Fibroblast of skin of right quadriceps (primary cell): ENCODE measurements at places on chromosomes 7 and 10.

- no peak for DNase-seq
These were observed 25.0 kb downstream of the LRRN3 start for GRCh38 chr7:111115966-111116365.

DNA sequence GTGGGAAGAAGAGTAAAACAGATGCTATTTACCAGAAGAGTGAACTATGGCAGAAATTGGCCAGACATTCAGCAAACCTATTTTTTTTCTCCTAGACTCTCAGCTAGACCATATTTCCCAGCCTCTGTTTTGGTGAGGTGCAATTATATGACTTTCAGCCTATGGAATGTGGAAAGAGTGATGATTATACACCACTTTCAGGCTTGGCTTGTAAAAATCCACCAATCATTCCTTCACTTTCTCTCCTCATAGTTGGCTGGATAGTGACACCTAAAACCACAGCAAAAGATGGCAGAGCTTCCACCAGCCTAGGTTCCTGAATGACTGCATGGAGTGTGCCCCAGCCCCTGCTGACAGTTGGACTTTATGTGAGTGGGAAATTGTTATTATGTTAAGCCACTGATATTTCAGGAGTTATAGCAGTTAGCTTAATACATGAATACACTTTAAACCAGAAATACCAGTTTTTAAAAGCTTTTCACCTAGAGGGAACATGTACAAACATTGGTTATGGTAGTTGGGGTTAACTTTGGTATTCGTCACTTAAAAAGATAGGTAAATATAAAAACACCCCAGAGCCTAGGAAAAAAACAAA, 19.1 kb upstream of the TNKS2 start:
- DNase-seq: peak; percentile 33

DNA sequence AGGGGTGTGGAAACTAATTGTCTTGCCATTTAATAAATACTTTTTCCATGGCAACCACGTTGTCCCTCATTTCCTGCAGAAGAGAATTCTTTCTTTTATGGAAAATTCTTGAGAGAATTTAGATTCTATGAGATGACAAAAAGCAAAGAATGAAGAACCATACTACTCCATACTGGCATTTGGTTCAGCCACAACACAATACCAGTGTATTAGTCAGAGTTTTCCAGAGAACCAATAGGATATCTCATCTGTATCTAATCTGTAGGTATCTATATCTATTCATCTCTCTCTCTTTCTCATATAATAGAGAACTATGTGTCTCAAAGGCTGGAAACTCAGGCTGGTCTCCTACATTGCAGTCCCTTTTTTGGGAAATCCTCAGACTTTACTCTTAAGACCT, 44.6 kb upstream of the NAMPT start:
- peak; percentile 38 for DNase-seq

- peak; percentile 7 for DNase-seq
These were observed 2.7 kb upstream of the CHUK start for GRCh38 chr10:100232101-100232500.

DNA sequence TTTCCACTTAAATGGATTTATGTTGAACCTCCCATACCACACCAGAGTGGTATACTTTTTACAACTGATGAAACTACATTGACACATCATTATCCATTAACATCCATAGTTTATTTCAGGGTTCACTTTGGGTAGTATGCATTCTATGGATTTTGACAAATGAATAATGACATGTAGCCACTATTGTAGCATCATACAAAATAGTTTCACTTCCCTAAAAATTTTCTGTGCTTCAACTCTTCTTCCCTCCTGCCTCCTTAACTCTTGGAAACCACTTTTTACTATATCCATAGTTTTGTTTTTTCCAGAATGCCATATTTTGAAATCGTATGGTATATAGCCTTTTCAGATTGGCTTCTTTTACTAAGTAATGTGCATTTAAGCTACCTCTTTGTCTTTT, 199.5 kb upstream of the TMEM196 start:
- DNase-seq: no peak

- DNase-seq: no peak
These were observed 90.1 kb upstream of the ARMC3 start for GRCh38 chr10:22837771-22838170.

DNA sequence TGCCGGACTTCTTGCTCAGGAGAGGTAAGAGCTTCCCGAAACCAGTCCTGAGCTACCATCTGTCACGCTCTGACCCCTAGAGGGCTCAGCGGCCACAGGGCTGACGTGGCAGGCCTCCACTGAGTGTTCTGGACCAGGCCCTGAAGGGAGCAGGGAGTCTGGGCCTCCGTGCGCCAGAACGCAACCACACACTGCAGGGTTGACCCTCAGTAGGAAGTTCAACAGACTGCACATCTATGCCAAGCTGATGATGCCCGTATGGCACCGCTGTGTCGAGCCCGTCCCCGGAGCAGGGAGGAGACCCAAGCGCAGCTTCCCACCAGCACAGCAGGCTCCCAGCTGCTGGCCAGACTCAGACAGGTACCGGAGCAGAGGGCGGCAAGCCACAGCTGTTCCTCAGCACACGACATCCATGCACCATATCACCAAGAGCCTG, 39.2 kb downstream of the CAMK2B start:
- no peak for DNase-seq

DNA sequence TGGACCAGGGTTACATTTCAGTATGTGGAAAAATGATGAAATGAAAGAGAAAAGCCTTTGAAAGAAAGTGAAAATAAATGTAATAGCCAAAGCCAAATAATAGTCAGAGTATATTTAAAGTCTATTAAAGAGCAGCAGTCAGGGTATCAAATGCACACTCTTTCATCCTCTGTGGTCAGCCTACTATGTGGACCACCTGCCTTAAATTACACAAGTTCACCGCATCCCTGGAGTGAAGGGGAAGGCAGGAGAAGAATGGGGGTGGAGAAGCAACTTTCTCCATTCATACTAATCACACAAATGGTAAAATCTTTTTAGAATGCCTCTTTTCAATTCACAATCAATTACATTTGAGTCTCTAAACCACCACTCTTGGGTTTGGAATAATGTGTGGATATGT, 16.0 kb downstream of the TWIST1 start:
- DNase-seq: peak; percentile 76

GRCh38 chr10:34766811-34767494, 48.1 kb downstream of the PARD3 start:
- DNase-seq: no peak

DNA sequence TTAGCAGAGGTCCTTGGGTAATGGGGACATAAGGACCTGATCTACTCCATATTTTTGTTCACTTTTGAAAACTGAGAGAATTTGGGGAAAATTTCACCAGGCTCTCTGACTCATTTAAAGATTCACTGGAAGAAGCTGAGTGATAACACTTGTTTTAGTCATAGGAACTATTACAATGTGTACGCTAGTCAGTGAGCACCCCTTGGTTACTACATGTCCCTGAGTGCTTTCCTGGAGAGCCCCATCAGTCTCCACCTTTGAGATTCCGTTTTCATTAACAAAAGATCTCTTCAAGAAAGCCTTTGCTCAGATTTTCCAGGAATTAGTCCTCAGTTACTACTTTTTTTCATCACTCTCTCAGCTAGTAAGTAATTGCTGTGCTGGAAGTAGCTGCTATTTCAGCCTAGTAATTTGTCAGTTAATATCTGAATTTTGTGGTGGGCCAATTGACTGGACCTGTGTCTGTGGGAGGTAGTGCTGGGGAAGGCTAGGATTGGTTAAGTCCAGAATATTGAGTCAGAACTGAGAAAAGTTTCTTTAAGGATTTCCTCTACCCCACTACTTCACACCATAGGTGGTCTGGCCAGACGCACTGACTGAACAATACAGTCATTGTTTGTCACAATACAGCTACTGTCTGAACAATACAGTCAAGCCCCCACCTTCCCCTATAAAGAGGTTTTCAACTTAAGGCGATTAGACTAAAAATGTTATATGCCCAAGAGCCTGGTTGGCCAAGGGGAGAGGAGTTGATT, 235.0 kb downstream of the CCDC7 start:
- DNase-seq: no peak

- DNase-seq: no peak
These were observed 171.7 kb downstream of the DNAJB6 start for GRCh38 chr7:157508477-157508881.

- DNase-seq: no peak
These were observed 45.8 kb upstream of the DNAH11 start for GRCh38 chr7:21497072-21497471.

DNA sequence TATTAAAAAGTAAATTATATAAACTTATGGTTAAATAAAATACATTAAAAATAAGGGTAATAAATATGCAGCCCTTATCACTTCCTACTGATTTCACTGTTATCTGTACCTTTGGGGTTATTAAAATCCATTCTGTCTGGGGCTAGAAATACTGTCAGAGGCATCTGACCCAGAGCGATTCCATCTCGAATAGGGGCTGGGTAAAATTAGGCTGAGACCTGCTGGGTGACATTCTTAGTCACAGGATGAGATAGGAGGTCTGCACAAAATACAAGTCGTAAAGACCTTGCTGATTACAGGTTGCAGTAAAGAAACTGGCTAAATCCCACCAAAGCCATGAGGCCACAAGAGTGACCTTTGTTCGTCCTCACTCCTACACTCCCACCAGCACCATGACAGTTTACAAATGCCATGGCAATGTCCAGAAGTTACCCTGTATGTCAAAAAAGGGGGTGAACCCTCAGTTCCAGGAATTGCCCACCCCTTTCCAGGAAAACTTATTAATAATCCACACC, 77.6 kb downstream of the COBL start:
- DNase-seq: no peak

DNA sequence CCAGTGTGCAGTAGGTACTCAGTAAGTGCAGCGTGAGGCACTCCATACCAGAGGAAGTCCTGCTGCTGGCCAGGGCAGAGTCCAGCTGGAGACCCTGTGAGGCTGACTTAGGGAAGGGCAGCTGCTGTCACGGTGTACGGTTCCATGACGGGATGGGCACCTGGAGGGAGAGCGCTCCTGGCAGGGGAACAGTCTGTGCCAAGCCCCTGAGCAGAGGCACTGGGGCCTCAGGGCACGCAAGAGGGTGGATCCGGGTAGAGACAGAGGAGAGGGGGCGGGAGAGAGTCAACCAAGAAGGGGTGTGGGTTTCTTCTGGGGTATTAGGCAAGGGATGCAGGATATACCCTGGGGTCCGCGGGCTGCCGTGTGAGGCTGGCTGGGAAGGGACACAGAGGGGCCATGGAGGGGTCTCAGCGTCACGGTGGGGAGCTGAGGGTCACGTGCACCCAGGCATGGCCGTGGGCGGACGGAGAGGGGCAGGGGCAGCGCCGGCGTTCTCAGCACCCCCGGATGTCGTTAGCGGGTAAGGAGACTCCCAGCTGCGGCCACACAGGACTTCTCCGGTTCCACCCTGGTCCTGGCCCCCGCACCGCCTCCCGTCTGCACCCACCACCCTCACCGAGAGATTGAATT, 70.5 kb downstream of the MICALL2 start:
- DNase-seq: no peak

DNA sequence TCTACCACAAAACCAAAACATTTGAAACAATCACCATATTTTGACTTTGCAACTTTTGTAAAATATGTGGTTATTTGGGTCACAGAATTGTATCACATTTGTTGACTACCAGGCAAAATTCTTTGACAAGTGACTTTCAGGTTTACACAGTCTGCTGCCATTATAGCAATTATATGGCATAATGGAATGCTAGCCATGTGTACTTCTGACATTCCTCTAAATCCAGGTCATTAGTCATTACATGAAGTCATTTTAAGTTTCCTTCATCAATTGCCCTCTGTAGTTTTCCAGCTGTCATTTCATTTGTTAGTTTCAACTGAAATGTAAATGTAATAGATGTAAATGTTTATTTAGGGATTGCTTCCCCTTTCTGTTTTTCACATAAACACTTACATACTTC, 137.5 kb downstream of the IMMP2L start:
- peak; percentile 61 for DNase-seq

DNA sequence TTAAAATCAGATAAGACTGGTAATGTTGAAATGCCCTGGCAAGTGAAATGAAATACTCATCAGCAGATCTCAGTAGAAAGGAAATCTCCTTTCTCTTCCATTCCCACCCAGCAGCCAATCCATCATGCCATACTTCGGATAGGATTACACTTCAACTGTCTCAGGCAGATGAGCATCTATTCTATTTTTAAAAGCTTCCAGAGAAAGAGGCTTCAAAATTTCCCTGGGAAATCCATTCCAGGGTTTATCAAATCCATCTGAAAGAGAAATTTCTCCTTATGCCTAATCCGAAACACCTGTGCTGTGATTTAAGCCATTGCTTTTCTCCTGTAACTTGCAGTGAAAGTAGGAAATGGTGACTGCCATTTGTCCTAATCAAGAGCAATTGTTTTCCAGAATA, 60.4 kb upstream of the RAPGEF5 start:
- no peak for DNase-seq

DNA sequence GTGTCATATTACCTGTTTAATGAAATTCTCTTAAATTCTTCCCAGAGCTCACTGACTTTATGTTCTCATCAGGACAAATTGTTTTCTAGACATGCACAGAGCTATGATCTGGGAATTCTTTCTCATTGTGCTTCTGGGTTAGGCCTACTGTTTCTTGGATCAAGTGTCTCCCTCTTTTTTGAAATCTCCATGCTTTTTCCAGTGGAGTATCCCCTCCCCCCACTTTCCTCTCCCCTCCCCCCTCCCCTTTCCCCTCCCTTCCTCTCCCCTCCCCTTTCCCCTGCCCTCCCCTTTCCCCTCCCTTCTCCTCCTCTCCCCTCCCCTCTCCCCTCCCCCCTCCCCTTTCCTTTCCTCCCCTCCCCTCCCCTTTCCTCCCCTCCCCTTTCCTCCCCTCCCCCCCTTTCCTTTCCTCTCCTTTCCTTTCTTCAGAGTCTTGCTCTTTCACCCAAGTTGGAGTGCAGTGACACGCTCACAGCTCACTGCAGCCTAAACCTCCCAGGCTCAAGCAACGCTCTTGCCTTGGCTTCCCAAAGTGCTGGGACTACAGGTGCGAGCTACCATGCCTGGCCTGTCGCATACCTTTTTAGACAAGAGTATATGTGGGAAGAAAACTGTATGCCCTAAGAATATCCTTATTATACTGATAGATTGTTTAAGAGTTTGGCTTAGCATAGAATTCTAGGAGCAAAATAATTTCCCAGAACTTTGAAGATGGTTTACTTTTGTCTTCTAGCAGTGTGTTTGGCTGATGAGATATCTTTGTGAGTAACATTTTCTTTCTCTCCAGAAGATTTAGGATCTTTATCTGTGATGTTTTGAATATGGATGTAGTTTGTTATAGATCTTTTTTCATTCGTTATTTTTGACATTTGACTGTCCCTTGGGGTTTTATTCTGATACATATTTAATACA, 2.5 kb downstream of the DYNC2I1 start:
- DNase-seq: no peak
